Stomach (tissue), 19 donors: ENCODE measurements at places on chromosomes 12 and 14.

DNA sequence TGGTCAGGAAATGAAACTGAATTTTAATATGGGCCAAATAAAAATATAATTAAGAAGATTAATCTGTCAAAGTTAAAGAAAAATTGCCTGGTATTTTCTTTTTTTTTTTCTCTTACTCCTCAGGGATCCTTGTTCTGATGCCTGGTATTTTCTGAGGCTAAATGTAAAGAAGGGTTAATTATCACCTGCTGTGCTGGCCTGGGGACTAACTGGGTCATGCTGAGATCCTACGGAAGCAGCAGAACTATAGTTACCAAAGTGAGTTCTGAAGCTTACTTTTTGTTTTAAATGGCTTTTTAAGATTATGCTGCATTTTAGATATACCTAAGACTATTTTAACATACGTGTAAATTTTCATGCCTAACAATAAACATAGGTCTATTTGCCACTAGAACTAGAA lies 23.3 kb downstream of the ZC2HC1C start:
- DNase-seq, result no peak

DNA sequence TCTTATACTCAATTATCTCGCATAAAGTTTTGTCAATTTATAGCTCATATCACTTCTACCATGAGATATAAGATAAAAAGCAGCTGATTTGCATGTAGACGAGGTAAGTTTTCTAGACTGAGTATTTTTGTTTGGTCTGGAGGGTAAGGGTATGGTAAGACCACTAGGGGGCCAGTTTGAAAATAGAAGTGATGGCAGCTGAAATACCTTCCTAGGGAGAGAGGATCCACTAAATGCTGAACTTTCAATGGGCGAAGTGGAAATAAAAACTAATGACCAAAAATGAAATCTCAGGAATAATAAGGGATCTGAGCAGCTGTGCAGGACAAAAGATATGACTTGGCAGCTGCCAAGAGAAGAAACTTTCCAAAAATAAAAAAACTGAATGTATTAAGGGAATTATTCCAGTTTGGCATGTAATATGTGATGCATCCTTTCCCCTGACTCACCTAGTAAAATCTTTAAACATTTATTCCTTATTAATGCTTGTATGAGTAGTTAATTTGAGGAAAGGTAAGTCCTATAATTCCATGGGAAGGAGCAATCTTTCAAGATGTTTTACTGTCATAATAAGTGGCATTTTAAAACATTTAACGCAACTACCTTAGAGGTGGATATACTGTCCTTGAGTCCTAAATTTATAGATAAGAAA lies 754.5 kb downstream of the C12orf50 start:
- peak; percentile 18 for DNase-seq

- DNase-seq, result no peak
Observed at GRCh38 chr12:54383041-54383609, 1.4 kb downstream of the ZNF385A start.

GRCh38 chr14:77124345-77125280 lies 17.0 kb downstream of the ZDHHC22 start:
- peak; percentile 72 for DNase-seq

DNA sequence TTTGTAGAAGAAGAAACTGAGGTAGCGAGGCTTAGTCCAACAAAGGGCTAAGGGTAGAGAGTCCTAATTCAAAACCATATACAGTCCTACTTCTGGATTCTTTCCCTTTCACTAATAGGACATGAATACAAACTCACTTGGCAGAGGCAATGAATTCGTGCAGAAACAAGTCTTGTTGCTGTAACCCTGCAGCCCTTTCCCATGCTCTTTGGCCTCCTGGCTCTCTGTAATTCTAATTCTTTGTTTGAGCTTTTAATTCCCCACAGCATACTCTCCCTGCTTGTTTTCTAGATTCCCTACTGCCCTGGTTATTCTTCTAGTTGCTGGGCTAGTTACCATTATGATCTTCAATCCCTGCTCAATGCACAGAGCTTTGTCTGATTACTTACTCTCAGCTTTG lies 381.4 kb downstream of the ETNK1 start:
- peak; percentile 55 for DNase-seq

DNA sequence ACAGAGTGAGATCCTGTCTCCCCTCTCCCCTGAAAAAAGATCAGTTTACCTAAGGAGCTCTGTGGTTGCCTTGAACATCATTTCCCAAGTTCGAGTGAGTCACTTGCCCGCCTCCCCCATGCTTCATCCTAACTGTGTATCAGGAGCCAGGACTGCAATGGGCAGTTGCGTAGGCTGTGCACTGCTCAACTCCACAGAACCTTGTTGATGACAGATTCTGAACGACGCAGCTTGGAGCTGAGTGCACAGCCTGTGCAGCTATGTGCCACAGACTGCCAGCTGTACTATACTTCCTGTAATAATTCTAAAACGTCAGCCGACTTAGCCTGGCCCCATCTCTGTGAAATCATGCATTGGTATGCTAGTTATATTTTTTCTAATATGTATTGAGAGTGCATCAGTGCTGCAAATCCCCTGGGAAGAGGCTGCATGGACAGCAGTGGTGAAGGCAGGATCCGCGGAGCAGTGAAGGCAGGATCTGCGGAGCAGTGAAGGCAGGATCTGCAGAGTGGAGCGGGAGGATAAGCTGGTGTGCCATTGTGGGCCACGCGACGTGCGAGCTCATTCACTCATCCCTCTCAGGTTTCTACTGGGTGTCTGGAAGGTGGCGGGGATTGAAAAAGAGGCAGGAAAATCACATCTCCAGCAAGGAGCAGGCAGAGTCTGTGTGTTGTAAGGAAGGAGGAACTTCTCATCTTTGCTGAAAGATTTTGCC lies 80.8 kb downstream of the GALNT9 start:
- DNase-seq, result no peak

- DNase-seq, result no peak
Observed at GRCh38 chr12:39619316-39619659, 315 bp downstream of the ABCD2 start.

DNA sequence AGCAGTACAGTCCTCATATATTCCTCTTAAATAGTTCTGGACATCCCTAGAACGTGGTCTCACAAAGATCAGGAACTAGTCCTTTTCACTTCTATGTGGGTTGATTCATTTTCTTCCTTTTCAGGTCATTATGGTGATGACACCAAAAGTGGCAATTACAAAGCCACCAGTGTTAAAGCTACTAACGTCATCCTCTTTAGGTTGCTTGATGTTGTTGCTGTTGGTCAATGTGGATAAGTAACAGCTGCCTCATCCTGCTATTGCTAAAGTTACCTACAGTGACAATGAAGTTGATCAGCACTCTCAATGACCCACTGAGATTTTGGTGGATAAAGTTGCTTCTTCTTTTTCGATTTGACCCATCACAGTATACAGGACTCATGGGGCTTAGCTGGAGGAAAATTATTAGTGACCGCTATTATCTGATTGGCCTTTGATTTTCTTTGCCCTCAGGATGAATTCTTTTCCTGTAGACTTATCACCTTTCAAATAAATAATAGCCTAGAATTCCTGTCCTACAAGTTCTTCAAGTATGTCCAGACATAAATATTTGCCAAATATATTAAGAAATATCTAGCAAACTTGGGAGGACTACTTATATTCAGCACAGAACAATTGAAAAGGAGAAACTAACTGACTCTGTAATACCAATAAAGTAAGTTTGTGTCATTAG lies 54.0 kb upstream of the ATP2B1 start:
- peak; percentile 15 for DNase-seq

- peak; percentile 44 for DNase-seq
Observed at GRCh38 chr14:20606190-20606901, 15.2 kb upstream of the RNASE12 start.

GRCh38 chr12:18753481-18754123 lies 15.7 kb downstream of the CAPZA3 start:
- peak; percentile 29 for DNase-seq

DNA sequence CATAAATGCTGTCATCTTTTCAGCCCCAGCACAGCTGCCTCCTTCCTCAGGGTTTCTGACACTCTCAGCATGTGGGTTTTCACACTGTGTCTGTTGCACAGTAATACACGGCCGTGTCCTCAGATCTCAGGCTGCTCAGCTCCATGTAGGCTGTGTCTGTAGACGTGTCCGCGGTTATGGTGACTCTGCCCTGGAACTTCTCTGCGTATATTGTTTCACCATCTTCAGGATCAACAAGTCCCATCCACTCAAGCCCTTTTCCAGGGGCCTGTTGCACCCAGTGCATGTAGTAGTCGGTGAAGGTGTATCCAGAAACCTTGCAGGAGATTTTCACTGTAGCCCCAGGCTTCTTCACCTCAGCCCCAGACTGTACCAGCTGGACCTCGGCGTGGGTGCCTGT lies 1210.6 kb downstream of the TMEM121 start:
- no peak for DNase-seq

DNA sequence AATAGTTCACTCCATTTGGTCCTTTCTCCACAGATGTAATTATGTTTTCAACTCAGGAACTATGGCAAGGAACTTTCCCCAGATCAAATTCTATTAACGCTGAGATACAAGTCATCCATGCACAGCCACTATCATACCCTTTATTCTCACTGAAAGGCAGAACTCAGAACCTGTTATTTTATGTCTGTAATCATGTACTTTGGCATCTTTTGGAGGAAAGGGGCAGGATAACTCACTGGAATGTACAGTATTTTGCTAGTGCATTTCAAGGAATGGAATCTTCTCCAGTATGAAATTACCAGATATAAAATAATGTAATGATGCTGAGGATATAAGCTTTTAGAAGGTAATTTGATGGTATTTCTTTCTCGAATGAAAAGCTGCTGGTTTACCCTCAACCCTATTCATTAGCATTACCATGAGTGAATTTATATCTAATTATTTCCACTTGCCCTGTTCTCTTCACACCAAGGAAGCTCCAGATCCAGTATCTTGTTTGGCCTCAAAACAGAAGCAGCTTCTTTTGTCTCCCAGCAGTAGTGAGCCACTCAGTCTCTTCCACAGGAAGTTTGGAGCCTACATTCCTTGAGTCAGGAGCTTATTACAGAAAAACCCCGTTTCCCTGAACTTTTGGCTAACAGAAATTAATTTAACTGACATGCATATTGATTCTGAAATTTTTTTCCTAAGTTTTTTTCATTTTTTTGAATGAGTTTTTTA lies 10.0 kb upstream of the AMHR2 start:
- no peak for DNase-seq

DNA sequence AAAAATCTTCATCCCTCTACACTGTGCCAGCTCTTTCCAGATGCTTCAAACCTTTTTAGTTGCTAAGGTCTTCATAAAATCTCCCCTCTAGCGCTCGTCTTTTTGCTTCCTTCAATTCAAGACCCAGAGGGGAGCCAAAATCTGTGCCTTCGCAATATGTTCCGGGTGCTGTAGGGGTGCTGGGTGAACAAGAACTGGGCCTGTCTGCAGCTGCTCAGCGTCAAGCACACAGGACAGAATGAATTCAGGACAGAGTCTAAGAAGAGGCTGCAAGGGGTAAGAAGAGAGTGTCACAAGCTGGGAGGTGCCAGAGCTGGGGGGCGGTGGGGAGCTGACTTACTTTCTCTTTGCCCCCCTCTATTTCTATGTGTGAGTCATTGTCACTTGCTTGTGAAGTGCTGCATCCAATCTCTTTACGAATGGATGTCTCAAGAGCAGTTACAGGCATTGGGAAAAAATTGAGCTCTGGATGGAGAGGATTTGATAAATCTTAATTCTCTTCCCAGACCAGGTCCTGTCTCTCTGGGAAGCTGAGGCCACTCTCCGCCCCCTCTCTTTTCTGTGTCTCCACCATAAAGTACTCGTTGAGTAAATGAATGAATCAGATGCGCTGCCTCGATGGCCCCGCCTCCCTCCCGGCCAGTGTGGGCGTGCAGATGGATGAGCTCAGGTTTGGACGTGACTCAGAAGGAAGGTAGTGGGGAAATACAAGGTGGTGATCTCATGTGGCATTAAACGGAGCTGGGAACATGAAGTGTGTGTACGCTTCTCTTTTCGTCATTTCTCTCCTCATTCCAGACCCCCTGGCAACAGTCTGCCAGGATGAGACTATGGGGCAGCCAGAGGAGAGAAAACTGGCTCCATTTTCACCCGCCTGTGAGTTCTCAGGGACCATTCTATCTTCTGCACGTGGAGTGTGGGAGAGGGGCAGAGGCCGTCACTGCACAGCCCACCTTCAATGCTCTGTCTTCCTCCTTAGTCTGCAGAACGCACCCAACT lies 91.3 kb downstream of the TSPAN9 start:
- no peak for DNase-seq

- DNase-seq, result no peak
Observed at GRCh38 chr12:93706387-93706786, 29.2 kb downstream of the CRADD start.

DNA sequence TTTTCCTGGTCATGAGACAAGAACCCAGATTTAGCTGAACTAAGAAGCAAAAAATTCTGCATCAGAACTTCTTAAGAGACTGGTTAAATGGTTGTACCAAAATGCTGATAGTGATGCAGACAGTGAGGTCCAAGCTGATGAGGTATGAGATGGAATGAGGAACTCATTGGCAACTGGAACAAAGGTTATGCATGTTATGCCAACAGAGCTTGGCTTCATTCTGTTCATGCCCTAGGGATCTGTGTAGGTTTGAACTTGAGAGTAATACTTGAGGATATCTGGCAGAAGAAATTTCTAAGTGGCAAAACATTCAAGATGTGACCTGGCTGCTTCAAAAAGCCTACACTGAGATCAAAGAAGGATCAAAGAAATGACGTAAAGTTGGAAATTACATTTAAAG lies 398.0 kb downstream of the FSCB start:
- no peak for DNase-seq

DNA sequence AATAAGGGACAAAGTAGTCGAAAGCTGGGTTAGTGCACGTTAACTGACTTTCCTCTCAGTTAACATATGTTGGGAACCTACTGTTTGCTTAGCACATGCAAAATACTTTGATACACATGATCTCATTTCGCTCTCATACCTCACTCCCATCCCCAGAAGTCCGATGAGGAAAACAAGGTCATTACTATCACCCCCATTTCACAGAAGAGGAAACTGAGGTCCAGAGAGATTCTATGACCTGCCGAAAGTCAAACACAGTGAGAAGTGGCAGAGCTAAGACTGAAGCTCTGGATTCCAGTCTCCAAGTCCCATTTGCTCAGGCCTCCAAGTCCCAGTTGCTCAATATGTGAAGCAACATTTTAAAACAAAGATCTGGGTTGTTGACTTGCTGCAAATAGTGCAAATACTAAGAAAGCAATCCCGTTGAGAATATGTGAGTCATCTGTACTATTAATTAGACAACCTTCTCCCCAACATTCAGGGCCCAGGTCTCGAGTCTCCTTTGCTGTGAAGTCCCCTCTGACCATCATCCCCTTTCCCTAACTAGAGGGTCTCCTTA lies 170.6 kb upstream of the PWP1 start:
- no peak for DNase-seq

DNA sequence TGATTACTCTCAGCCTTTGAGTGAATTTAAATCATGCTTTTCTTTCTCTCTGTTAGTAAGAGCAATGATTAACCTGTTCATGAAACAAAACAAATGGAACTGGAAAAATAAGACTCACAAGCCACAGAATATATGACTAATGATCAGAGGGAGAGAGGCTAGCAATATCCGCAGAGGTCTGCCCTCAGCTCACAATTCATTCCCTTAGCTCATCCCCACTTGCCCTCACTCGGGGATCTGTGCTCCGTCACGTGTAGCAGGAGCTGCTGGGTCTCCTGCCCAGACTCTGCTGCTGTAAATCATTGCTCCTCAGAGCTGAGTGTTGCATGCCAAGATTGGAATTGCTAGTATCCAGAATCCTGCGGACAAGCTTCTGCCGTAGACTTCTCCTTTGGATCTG lies 53.1 kb upstream of the GNG2 start:
- peak; percentile 68 for DNase-seq
